ENCODE measurements at places on chromosomes 1 and 21.

- DNase-seq: no peak
These were observed 1326.3 kb downstream of the BRINP3 start for GRCh38 chr1:189151361-189151760.

DNA sequence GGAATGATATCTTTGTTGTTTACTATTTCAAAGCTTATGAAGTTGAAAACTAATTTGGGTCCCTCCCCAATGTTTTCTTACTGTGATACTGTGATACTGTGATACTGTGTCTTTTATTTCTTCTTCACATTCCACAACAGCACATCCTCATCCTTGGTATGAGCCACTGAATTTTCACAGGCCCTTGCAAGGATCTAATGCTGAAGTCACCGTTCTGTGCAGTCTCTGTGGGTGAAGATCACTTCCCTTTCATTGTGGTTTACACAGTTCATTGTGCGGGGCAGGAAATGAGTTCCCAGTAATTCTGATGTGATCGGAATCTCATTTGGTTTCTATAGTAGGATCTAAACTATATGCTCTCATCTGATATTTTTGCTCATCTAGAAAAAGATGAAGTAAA lies 32.1 kb upstream of the PAXBP1 start:
- DNase-seq: no peak

- DNase-seq: no peak
These were observed 267.9 kb upstream of the DPYD start for GRCh38 chr1:98188774-98189173.

DNA sequence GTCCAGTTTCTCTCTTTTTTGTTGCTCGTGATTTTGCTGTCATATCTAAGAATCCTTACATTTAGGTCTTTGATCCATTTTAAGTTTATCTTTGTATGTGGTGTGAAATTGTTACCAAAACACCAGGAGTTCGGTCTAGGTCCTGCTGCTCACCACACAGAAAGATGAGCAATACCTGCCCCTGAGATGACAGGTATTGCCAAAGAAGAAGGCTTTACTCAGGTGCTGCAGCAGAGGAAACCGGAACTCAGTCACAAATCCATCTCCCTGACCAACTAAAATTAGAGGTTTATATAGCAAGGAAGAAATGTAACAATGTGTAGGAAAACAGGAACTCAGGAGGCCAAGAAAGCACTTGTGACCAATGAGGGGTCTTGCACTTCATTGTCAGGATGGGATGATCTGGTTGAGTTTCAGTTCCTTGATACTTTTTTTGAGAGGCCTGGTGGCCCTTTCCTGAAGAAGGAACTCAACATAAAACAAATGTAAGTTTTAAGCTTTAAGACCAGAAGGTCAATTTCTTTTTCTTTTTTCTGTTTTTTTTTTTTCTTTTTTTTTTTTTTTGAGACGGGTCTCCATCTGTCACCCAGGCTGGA lies 16.5 kb upstream of the SETDB1 start:
- no peak for DNase-seq

- DNase-seq: no peak
These were observed 379.1 kb downstream of the SIPA1L2 start for GRCh38 chr1:232250838-232251237.

GRCh38 chr1:221457685-221458446 lies 284.0 kb downstream of the DUSP10 start:
- no peak for DNase-seq

- no peak for DNase-seq
These were observed 50.2 kb downstream of the PRRX1 start for GRCh38 chr1:170714163-170714562.

DNA sequence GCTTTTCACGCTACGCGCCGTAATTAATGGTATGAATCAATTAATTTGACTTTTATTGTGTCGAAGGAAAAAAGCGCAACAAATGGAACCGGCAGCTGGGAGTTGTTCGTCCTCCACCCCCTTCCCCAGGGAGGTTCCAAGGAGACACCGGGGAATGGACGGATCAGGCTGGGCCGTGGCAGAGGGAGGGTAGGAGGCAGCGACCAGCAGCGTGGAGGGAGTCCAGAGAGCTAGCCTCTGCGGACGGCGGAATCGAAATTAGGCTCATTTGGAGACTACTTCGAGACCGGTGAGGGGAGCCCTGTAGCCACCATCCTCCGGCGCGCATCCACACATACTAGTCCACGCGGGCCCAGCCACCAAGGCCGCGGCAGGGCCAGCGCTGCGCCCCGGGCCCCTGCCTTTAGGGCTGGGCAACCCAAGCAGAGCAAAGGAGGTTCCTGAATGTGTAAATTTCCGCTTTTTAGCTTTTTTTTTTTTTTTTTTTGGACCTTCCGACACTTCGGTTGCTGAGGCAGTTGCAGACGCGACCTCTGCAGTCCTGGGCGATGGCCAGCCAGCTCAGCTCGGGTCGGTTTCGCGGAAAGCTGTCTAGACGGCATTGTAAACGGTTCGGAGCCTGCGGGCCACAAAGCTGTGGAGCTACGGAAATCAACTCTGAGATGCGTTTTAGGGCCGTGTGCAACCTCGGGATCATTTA lies 2.2 kb upstream of the FOXD3 start:
- no peak for DNase-seq
